Neural crest cell (in vitro differentiated cells): ENCODE measurements at places on chromosomes 16 and 17. TPM values are rescaled to one million over a fixed set of nuclear protein-coding genes. Genes with fewer than 3 reads are reported as not detected.

WFIKKN2 gene
- total RNA-seq: 0.07 and 0.09 TPM in 2 replicates

ACSM3 gene
- 0.40 and 0.48 TPM in 2 replicates for total RNA-seq

TAT gene
- not detected in 2 replicates for total RNA-seq

STXBP4 gene
- total RNA-seq: 31.1 and 32.7 TPM in 2 replicates

DOC2A gene
- 5.7 and 6.4 TPM in 2 replicates for total RNA-seq
